ENCODE measurements at places on chromosomes 6 and 20.
A peak's percentile ranks its signal among the peaks of the same experiment; 100 is the strongest.

DNA sequence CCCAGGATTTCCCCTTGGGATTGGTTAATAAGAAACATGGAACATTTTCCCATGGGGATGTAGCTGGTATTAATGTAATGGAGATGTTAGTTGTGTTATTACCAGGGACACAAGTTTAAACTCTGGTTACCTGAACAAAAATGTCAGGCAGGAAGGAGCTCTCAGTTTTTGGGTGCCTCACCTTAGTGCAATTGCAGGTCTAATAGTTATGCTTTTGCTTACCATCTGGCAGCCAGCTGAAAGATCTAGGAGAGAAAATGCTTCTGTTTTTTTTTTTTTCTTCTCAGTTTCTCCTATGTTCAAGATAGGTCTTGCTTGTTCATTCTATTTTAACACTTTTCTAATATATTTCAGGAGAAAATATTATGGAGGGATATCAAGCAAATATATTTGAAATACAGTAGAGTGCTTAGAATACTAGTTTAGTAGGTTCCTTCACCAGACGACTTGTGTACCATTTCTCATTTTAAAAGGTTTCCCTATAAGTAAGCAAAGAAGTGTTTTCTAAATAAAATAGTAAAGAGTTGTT is 4.2 kb upstream of the UBE2J1 start:
- DNase-seq, result no peak

DNA sequence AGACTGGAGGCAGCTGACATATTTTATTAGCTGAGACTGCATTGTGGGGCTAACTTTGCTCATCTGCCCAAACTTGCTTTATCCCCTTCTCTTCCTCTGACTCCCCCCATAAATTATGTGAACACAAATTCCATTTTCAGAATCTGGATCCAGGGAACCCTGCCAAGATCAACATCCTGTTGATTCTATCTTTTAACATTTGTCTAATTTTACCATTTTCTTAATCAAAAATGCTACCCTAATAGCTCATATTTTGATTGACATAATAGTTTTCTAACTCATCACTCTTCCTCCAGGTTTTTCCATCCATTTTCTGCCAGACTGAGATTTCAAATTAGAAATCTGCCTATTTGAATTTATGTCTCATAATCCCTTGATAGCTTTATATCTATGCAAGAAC is 184.7 kb upstream of the PRSS16 start:
- DNase-seq, result no peak

DNA sequence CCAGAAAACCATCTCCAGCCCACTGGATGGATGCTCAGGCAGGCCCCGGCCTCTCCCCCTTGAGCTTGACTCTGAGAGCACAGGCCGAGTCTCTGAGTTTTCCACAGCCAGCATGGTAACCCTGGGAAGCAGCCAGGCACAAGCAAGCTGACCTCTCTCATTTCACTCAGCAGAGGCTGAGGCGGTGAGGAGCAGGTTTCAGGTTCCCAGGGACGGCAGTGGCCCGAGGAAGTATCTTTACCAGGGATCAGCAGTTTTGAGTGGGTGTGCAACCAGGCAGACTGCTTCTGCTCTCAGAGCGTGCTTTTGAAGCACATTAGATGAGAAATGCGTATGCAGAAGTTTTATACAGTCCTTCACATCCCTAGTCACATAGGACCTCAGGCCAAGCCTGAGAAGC is 12.6 kb downstream of the HCK start:
- DNase-seq, result no peak

GRCh38 chr20:3815703-3816315 is 4.5 kb upstream of the AP5S1 start:
- no peak for DNase-seq

DNA sequence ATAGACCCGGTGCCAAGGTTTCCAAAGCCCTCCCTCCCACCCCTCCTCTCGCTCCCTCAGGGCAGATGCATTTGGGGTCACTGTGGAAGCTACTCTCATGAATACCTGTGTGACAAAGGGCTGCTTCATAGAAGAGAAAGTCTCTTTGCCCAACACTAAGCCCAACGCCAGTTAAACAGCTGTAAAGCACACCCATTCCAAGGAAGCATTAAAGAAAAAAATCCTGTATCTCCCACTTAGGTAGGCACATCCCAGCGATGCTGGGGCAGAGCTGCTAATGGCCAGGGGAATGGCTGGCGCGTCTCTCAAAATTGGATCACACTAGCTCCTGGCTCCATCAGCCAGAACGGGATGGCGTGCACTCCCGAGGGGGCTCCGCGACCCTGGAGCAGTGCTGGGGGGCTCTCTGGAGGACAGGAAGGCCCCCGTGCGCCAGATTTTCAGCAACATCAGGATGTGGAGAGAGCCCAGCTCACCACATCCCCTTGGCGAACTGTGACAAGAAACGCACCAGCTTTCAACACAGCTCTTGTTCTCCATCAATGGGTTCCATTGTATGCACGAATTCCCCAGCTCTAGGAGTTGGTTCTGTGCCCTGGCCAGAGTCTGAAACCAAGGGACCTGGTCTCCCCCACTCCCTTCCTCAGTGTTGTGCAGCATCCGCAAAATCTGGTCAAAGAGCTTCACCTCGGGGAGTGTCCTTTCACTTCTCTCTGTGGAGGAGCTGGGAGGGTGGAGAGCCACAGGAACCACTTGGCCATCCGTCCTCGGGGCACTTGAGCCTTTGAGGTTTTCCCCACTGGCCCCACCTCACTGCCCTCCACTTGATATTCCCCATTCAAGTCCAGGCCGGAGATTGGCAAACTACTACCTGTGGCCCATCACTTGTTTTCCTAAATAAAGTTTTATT is 74.1 kb downstream of the TFAP2C start:
- DNase-seq, result no peak

DNA sequence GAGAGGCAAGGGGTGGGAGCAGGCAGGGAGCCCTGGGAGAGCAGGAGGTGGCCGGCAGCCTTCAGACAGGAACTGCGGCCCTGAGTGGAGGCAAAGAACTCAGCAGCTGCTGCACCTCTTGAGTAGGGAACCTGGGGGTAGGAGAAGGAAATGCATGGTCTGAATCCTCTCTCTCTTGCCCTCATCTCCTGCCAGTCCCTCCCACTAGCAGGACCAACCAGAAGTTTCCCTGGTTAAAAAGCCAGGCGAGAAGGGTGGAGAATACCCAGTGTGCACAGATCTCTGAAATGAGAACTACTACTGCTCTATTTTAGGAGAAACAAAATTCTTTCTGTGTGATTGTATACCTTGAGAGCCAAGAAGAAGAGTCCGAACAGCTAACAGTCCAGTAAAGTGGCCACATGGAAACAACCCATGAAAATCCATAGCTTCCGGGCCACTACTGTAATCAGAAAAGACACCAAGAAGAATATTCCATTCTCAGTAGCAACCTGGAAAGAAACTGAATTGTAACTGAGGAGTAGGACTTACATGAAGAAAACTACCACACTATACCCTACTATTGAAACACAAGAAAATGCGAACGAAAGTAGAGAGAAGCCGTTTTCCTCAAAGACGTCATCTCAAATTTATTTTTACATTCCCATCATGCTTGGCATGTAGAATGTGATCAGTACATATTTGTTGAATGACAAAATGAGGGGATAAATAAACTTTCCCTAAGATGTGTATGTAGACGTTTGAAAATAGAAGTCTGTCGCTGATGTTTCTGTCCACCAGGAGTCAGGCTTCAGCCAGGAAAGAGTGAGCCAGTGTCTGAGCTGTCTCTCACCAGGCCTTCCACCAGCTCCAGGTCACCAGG is 25.6 kb downstream of the WRNIP1 start:
- DNase-seq, result peak; percentile 85

GRCh38 chr6:30888816-30889495 is 4.6 kb downstream of the DDR1 start:
- no peak for DNase-seq

DNA sequence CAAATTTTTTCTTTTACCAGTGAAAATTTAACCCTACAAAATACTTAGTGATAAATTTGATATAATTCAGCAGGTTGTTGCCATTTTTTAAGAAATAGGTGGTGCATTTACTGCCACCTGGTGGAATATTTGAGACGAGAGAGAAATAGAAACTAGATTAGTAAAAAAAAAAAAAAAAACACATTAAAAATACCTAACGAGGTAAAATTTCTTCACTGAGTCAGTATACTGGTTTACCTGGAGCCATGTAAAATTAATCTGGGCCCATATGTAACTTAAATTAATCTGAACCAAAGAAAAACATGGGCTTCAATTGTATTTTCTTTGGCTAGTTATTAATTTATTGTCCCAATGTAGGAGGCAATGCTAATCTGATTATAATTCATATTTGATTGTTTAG is 520.8 kb downstream of the EPM2A start:
- DNase-seq, result peak; percentile 32

DNA sequence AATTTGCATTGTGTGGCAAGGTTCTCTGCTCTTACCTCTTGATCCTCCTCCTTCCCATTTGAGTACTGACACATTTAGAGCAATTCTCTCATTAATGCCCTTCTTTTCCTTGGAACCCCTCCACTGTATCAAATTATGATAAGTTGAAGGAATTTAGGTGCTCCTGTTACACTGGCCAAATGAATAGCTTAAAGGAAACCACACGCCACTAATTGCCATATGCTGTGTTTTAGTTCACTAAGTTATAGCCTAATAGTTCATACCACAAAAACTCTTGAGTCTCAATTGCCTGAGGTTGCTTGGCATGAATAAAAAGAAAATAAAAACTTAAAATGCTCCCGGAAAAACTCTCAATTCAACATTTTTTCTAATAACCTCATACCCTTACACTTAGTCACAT is 1239.3 kb downstream of the EPHA7 start:
- DNase-seq, result no peak

All from HFFc6 (cell line).